ENCODE measurements at places on chromosomes 1 and 21.

GRCh38 chr1:41432481-41433280 lies 51.8 kb downstream of the EDN2 start:
- peak; percentile 50 for DNase-seq

DNA sequence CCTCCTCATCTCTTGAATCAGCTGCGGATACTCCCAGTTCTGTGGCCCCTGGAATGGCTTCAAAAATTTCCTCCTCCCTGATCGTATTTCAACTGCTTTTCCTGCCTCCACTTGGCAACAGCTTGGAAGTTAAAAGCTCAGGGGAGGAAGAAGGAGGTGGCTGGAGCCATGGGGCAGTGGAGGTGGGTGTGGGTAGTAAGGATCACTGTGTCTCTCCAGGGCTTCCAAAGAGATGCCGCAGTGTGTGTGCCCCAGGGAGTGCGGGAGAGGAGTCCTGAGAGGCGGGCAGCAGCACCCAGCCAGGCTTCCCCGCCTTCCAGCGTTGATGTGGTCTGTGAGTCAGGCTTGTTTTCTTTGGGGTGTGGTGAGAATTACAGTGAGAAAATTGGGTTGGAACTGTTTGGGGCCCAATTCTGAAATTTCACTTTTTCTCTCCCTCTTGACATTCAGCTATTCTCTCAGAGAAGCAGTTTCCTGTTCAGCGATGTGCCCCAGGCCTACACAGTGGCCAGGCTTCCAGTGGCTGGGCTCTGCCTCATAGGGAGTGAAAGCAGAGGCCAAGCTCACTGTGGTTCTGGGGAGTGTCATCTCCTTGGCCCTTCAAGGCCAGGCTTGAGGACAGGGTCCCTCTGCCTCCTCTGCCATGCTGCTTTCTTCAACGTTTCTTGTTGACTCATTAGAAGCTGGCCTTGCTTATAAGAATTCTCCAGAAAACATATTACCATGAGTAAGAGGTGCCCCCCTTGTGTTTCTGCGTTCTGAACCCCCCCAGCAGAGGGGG lies 69.0 kb downstream of the PGM1 start:
- DNase-seq, result no peak

GRCh38 chr1:94416901-94417727 lies 1.1 kb upstream of the ABCD3 start:
- no peak for DNase-seq

DNA sequence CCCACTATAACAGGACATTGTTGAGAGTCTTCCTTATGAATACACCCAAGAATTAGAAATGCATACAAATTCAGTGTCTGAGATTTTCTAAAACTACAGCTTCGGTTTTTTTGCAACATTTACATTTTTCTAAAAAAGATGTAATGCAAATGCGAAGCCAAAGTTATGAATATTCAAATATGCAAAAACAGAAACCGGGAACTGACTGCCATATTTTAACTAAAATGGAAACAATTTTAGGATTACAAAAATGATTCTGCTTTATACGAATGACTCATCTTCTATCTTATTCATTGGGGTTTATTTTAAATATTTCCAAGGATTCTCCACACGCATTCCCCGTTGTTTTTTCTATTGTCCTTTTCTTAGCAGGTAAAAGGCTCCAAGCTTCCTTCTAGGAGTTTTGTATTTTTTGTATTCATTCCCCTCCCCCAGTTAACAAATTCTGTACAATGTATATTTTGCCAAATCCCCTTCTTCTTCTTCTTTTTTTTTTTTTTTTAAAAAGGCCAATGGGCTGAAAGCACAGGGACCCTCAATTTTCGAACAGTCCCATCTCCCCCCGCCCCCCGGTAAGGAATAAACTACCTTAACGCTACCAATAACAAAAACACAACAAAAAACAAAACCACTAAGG lies 1.0 kb downstream of the ARPC5 start:
- no peak for DNase-seq

GRCh38 chr1:10361515-10361914 lies 37.3 kb upstream of the PGD start:
- DNase-seq, result no peak
